ENCODE measurements at places on chromosomes 1 and 21. TPM values are rescaled to one million over a fixed set of nuclear protein-coding genes. Genes with fewer than 3 reads are reported as not detected.

Gene NVL
- total RNA-seq = 24.0 TPM

Gene CD1B
- total RNA-seq = not detected

Gene IGSF9
- total RNA-seq = not detected

Gene ETV3L
- total RNA-seq = not detected

Gene CD48
- total RNA-seq = not detected

Gene GUCA2A
- total RNA-seq = not detected

Gene ANKRD65
- under 0.01 TPM for total RNA-seq

Gene RUNX3
- total RNA-seq = not detected

Gene C8A
- total RNA-seq = not detected

Gene KCNJ6
- total RNA-seq = under 0.01 TPM

Gene HTR6
- not detected for total RNA-seq

Gene TUT4
- 15.3 TPM for total RNA-seq

Gene ST6GALNAC3
- total RNA-seq = 0.85 TPM

Gene FBLIM1
- 77.0 TPM for total RNA-seq

Gene PLPP3
- 110 TPM for total RNA-seq

Gene S100A7
- total RNA-seq = not detected

Gene ZBTB8A
- total RNA-seq = 4.6 TPM

Gene IGSF21
- not detected for total RNA-seq

Gene DISC1
- total RNA-seq = 6.2 TPM

Gene PTGS2
- 38.2 TPM for total RNA-seq

Gene AMY1A
- total RNA-seq = not detected

Gene TDRD5
- total RNA-seq = not detected

Gene KRTAP19-3
- total RNA-seq = not detected

Gene C1orf167
- not detected for total RNA-seq

Gene KCNJ9
- not detected for total RNA-seq

Gene DENND2D
- 10.7 TPM for total RNA-seq

Gene UBASH3A
- not detected for total RNA-seq

Gene ANGPTL3
- total RNA-seq = not detected

Gene PPP1R8
- total RNA-seq = 54.4 TPM

Gene RAB3B
- total RNA-seq = 38.3 TPM

Gene KCNJ15
- 0.38 TPM for total RNA-seq

Gene MCL1
- total RNA-seq = 260 TPM

Gene MCOLN2
- 2.8 TPM for total RNA-seq

Gene LMOD1
- total RNA-seq = 25.7 TPM

Gene POU3F1
- not detected for total RNA-seq

Gene DCDC2B
- total RNA-seq = not detected

Gene CDC42BPA
- 40.1 TPM for total RNA-seq

Gene PADI4
- not detected for total RNA-seq

Gene UBE2U
- not detected for total RNA-seq

Gene FAM89A
- 5.9 TPM for total RNA-seq

Gene BRDT
- total RNA-seq = not detected

Gene CD53
- total RNA-seq = not detected

Gene TBX19
- total RNA-seq = 1.1 TPM

Gene ZNF678
- 5.6 TPM for total RNA-seq

Gene NGF
- 16.9 TPM for total RNA-seq
